AG08396 (cell line): ENCODE measurements at places on chromosomes 2 and 18.

- DNase-seq = no peak
These were observed 1069.2 kb upstream of the CHAC2 start for GRCh38 chr2:52698408-52698807.

DNA sequence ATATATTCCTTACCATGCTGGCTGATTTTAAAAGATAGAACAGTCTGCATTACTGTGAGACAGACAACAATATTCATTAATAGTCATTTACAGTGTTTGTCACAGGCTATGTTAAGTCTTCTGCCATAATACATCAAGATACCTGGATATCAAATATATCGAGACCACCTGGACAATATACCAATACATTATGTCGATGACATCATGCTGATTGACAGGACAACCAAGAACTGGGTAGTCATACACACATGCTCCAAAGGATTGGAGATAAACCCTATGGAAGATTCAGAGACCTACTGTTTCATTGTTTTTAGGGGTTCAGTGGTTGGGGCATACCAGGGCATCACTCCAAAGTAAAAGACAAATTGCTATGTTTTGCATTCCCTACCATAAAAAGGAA lies 26.5 kb upstream of the SMCHD1 start:
- DNase-seq = no peak

- DNase-seq = no peak
These were observed 49.0 kb downstream of the KYNU start for GRCh38 chr2:142926445-142926844.

- DNase-seq = no peak
These were observed 2.1 kb downstream of the MLPH start for GRCh38 chr2:237488901-237489860.

DNA sequence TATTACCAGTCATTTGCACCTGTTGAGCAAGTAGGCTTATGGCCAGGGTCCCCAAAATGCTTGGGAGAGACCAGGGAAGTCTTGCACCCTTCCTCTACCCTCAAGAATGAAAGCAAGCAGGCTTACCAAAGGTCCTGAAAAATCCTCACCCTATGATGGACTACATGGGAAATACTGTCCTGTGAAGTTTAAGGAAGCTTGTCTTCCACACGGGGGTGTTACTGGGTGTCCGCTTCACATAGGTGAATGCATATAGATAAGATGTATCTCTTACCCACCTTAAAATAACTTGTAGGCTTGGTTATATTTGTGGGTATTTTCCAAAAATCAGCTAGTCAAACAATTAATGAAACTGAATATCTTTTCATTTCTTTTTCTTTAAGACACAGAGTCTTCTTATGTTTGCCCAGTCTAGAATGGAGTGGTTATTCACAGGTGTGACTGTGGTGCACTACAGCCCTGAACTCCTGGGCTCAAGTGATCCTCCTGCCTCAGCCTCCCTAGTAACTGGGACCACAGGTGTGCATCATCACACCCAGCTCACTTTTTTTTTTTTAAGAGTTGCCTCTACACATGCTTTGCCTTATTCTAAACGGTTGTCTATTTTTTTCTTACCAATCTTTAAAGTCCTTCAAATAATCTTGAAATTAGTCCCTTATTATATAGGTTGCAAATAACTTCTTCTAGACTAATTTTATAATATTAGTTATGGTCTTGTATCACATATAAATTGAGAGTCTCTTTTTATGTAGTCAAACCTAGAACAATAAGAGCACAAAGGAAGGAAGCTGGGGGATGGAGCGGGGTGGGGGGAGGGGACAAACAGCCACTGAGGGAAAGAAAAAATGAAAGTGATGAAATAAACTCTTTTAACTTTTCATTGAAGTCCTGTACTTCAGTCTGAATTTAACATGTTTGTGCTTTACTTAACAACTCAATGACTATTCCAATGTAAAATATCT lies 49.0 kb downstream of the CERKL start:
- DNase-seq = no peak
